ENCODE measurements at places on chromosomes 5 and 9.
A peak's percentile ranks its signal among the peaks of the same experiment; 100 is the strongest.

- no peak for DNase-seq
Measured at GRCh38 chr5:58855851-58856739, 273.2 kb downstream of the RAB3C start.

DNA sequence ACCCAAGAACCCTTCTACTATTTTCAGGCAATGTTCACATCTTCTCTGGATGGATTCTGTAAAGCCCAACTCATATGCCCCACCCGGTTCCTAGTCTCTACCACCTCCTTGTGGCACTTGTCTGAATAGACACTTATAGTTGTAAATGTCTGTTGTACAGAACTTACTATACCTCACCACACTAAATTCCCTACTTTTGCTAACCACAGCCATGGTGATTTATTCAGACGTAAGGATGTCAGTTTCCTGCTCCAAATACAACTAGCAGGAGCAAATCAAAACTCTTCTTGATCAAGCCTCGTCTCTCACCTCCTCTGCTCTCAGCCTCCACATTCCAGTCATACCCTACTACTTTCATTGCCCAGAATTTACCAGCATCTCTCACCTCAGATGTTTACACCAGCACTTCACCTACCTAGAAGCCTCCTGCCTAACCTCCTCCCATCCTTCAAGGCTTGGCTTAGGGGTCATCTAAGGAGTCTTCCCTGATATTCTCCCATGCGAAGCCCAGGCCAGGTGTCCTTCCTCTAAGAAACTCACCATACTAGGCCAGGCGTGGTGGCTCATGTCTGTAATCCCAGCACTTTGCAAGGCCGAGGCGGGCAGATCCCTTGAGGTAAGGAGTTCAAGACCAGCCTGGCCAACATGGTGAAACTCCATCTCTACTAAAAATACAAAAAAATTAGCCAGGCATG lies 75.5 kb downstream of the MAPKAP1 start:
- DNase-seq: no peak

- DNase-seq: no peak
Measured at GRCh38 chr9:125743682-125744428, 3.3 kb upstream of the PBX3 start.

GRCh38 chr9:114350636-114351401 lies 21.1 kb downstream of the ORM2 start:
- no peak for DNase-seq

GRCh38 chr5:104937598-104937997 lies 1375.0 kb upstream of the NUDT12 start:
- no peak for DNase-seq

DNA sequence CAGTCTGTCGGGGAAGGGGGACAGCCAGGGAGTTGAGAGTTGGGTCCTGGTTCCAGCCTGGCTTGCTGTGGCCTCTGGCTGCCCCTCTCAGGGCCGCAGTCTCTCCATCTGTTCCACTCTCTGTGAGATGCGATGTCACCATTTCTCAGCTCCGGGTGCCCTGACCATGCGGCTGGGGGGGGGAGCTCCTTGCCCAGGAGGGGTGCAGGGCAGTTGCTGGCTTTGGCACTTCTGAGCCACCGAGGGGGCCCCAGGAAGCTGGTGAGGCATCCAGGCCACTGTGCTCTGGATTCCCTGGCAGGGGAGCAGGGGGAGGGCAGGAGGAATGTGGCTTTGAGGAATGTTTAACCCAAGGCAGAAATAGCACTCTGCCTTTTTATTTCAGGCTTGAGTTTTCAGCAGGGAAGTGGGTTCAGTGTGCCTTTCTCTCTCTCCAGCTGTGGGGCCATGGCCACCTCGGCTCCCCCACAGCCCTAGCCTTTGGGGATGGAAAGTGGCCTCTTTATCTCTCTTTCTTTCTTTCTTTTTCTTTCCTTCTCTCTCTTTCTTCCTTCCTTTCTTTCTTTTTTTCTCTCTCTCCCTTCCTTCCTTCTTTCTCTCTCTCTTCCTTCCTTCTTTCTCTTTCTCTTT lies 11.0 kb downstream of the NCS1 start:
- peak; percentile 90 for DNase-seq

- DNase-seq: no peak
Measured at GRCh38 chr5:149860801-149861322, 83.7 kb downstream of the PDE6A start.

DNA sequence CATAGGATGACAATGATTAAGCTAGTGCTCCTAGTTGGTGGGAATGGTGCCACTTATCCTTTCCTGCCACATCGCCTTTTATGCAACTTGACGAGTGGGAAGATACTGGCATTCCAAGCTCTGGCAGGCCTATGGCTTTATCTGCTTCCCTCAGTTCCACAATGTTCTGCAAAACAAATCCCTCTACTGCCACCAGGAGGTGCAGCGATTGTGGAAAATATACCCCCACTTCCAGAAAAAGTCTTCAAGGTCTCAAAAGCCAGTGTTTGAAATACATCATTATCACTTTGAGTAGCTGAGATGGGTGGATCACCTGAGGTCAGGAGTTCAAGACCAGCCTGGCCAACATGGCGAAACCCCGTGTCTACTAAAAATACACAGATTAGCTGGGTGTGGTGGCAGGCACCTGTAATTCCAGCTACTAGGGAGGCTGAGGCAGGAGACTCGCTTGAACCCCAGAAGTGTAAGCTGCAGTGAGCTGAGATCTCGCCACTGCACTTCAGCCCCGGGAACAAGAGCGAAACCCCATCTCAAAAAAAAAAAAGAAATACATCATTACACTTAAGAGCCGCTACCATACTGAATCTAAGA lies 3.4 kb downstream of the CLINT1 start:
- DNase-seq: peak; percentile 83

DNA sequence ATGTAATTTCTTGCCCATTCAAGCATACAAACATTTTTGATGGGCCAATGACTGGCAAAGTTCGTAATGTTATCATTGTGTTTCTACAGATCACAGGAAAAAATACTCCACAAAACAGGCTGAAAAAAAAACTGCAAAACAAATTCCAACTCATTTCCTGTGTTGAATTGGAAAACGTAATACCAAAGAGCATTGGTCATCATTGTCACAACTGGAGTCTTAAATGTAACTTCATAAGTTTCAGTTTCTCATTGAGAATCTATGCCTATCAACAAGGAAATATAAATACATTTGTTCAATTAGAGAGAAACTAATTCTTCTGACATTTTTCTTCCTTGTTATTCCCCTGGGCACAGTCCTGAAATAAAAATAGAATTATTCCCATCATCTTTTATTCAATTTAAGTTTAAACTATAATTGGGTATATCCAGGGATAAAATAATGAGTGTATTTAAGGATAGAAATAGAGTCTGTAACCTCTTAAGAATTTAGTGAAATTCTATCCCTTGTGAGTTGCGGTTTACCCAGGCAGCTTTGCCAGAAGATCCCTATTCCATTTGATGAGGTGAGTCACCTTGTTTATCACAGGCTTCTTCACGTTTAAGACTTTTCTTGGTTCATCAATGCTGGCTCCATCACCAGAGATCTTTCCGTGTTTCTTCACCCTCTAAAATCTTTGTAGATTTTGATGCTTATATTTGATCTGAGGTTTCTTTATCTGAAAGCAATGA lies 112.7 kb upstream of the ITGA1 start:
- DNase-seq: no peak

DNA sequence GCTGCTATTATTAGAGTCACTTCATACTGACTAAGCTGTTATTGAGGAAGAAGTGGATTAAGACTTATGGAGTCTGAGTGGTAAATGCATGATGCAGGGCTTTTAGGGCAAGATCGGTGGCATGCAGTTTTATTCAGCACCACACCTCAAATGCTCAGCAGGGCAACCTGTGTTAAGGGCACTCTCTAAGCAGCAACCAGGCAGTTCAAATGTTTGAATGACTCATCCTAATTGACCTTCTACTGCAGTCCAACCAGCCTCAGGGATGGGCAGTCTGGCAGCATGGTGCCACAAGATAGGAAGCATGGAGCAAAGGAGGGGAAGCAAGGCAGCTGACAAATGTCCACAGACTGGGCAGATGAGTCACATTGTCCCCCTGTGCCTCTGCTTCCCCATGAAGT lies 80.2 kb upstream of the MIER3 start:
- peak; percentile 69 for DNase-seq

- no peak for DNase-seq
Measured at GRCh38 chr9:120791161-120791560, 2.1 kb downstream of the FBXW2 start.

DNA sequence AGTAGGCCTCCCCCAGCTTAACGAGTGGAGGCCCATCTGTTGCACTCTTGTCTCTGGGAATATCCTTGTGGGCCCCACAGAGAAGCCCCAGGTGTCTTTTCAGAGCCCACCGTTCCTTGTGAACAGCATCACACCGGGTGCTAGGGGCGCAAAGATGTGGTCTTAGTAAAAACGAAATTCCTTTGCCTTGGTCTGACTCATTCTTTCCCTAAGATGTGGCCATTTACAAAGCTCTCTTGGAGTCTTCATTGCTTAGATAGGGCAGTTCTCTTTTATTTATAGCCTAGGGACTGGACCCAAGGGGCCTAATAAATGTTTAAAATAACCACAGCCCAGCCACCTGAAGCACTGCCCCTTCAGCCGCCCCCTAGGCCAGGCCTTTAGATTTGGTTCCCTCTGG lies 52.8 kb upstream of the RPL26L1 start:
- no peak for DNase-seq

DNA sequence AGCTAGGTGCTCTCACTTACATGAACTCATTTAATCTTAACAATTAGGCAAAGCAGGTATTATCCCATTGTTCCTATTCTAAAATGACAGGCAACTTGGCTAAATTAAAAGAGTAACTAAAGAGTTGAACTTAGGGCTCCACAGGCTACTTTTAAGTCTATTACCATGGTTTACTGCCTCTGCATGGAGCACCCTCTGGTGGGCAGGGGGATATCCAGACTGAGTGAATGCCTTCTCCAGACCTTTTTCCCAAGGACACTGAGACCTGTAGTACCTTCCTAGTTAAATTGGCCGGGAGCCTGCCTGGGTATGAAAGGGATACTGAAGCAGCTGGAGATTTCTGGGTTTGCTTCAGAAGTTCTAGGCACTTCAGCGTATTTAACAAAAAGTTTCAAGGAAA lies 238.1 kb downstream of the ELAVL2 start:
- peak; percentile 58 for DNase-seq

DNA sequence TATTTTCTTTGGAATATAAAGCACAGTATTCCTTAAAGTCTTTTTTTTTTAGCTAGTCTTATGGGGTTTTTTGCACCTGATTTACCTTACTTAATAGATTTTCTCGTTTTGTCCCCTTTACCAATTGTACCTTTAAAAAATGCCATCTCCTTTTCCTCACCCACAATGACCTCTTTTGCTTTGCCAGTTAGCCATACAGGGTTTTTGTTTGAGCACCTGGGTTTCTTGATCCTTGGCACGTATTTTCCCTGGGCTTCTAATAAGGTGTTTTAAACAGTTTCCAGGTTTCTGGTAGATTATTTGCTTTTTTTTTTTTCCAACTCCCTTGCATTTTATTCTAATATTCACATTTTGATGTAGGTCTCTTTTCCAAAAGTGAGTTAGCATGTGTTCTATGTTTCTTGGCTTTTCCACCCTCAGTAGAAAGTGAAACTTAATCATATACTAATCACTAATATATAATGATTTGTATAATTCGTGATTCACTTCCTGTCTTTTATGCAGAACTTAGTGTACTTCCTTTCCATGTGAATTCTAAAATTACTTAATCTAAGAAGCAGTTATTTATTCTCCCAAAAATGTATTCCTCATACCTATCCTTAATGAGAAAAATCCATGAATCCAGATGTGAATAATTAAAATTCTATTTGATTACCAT lies 673.9 kb upstream of the RGMB start:
- DNase-seq: no peak

DNA sequence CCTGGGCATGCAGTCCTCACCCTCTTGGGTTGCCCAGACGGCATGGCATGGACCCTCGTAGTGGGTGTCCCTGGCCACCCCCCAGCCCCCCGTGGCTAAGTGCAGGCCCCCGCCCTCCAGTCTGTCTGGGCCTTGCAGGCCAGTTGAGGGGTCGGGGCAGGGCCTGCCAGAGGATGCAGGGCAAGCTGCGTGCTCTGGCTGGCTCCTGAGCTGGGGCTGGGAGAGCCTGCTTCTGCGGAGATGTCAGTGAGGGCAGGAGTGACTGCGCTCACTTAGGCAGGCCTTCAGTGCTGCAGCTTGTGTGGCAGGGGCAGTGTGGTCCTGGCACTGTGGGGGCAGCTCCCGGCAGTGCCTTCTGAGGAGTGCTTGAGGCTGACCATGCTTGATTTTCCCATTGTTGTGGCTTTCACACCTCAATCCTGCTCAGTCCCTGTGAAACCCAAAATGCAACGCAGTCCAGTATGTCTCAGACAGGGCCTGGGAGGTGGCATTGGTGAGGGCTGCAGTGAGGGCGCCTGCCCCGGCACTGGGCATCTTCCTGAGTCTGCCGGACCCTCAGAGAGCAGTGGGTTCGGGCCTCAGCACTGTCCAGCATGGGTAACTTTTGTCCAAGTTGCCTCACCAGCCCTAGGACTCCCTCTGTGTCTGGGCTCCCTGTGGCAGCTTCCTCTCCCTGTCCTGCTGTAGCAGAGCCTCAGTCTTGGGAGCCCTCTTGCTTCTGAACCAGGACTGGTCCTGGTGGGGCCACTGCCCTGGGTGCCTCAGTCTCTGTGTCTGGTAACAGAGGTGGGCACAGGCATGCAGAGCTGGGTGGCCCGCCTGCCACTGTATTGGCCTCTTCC lies 93.0 kb downstream of the PHF2 start:
- DNase-seq: peak; percentile 49

- DNase-seq: no peak
Measured at GRCh38 chr5:33035851-33036527, 324.9 kb downstream of the NPR3 start.

DNA sequence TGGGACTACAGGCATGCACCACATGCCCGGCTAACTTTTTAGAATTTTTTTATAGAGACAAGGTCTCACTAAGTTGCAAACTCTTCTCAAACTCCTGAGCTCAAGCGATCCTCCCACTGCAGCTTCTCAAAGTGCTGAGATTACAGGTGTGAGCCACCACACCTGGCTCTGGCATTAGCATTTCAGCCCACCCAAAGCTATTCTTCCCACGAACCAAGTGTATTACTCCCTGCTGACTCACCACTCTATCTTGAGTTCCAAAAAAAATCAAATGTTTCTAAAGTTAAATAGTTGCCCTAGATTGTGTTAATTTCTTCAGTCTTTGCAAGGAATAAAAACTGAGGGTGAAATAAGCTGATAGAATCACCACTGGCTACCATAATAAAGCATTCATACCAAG lies 205.5 kb downstream of the ARRDC3 start:
- no peak for DNase-seq

- DNase-seq: peak; percentile 66
Measured at GRCh38 chr5:126544087-126544740, 50.8 kb downstream of the ALDH7A1 start.

- peak; percentile 63 for DNase-seq
Measured at GRCh38 chr9:70411121-70411929, 3.1 kb downstream of the KLF9 start.

- DNase-seq: no peak
Measured at GRCh38 chr9:136525207-136525606, 20.6 kb downstream of the NOTCH1 start.

DNA sequence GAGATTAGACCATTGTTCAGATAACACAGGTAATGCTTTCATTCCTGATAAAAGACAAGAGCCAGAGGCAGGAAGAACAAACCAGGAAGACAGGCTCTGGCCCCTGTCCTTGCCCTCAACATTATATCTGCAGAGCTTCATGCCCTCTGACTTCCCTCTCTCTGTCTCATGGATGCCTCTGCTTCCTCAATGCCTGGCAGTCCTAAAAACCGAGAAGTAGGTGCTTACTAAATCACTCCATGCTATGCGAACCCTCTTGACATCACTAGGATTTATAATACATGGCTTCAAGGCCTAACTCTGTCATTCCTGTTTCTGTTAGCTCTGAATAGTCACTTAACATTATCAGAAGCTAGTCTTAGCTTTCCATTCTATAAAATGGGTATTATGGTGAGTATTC lies 117.8 kb downstream of the TLR4 start:
- no peak for DNase-seq
